Activated CD8-positive, alpha-beta memory T cell treated with anti-CD3 and anti-CD28 coated beads, Interleukin-2, amount 50 U/mL, for 48 hours (primary cell): ENCODE measurements at places on chromosomes 16 and 17.

GRCh38 chr17:71227841-71228240 is 893.0 kb upstream of the SOX9 start:
- no peak for DNase-seq

- no peak for DNase-seq
Observed at GRCh38 chr17:65833214-65833613, 271.8 kb upstream of the AXIN2 start.

DNA sequence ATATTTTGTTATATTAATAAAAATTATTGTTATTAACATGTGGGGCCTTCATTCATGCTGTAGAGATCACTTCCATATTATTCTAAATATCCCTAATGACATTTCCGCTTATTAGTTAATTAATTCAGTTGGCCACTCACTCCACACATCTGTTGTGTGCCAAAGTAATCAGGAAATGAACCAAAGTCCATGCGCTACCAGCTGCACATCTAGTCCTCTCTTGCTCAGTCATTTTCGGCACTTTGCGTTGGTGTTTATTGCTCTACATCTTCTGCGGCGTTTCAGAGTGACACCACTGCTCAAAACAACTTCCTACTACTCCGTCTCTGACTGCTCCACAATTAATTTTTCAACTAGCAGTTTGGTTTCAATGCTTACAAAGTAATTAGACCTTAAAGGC is 101.4 kb upstream of the ZFHX3 start:
- DNase-seq, result no peak

DNA sequence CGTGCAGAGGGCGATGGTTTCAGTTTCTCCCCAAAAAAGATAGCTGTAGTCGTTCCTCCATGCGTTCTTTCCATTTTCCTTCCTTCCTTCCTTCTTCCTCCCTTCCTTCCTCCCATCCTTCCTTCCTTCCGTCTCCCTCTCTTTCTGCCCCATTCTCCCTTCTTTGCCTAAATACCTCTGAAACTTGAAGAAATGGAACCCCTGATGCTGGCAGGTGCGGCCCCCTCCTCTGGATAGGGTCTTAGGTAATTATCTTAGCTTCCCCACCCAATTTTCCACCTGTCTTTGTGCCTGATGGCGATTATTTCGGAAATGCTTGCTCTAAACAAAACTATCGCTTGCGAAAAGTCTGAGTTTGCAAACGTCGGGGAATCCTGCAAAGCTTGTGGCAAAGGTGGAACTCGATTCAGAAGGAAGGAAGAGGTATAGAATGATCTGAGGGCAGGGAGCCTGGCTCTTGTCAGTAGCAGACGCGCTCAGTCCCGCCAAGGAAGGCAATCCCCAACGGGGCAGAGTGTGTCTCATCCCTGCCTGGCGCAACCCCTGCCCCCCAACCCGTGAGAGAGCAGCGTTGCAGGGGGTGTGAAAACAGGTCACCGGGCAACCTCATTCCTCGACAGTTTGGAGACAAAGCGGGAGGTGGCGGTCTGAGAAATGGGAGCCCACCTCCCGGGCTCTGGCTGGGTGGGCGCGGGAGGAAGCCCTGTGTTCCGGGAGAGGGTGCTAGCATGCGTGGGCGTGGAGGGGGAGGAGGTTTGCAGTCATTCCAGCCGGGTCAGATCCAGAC is 2.9 kb upstream of the CBX8 start:
- DNase-seq, result no peak

DNA sequence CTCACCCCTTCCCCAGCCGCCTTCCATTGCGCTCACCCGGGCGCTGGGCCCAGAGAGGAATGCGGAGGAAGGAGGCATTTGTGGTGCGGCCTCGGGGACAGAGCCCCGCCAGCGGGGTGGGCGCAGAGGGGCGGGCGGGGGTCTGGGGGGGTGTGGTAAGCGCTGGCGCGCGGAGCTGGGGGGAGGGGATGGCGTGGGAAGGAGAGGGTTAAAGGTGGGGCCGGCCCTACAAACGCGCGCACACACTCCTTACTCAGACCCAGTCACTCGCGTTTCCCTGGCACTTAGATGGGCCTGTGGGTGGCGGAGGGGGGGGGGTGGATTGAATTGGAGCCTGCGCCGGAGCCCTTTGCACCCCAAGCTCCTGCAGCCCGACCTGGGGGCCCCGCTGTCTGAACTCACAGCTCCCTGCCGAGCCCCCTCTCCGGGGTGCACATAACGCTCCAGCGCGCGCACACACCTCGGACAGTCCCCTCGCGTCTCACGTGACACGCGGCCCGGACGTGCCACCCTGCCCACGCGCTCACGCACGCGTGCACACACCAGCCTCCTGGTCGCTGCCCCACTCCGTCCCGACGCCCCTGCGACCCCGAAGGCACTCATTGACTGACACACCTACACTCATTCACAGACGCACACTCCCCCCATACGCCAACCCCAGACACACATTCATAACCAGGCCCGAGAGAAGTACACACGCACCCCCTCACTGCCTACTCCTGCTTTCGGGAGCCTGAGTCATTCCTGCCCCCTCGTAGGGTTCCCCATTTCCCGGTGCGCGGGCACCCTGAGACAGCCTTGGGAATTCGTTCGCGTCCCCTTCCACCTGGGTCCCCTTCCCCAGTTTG is 844 bp downstream of the TBKBP1 start:
- peak; percentile 83 for DNase-seq

GRCh38 chr17:20944014-20944865 is 98.6 kb downstream of the USP22 start:
- DNase-seq, result no peak

DNA sequence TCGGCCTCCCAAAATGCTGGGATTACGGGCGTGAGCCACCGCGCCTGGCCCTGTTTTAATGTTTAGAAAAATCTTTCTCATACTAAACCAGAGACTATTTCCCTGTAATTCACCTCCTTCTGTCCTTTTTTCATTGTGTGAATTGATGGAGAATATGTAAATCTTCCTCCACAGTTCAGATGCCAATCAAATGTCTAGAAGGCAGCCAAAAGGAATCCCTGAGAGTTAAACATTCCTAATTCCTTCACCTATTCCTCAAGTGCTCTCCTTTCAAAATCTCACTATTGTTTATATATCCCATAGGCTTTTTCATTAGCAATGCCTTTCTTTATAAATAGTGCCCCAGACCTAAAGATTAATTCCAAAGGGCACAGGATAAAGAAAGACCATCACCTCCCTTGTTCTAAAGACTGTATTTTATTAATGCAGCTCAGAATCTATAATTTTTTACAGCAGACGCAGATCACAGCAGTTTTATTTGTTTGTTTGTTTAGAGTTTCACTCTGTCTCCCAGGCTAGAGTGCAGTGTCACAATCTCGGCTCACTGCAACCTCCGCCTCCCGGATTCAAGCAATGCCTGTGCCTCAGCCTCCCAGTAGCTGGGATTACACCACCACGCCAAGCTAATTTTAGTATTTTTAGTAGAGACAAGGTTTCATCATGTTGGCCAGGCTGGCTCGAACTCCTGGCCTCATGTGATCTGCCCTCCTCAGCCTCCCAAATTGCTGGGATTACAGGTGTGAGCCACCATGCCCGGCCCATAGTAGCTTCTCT is 30.5 kb downstream of the COPZ2 start:
- no peak for DNase-seq

GRCh38 chr17:7561028-7561575 is 617 bp upstream of the SENP3 start:
- DNase-seq, result peak; percentile 91

DNA sequence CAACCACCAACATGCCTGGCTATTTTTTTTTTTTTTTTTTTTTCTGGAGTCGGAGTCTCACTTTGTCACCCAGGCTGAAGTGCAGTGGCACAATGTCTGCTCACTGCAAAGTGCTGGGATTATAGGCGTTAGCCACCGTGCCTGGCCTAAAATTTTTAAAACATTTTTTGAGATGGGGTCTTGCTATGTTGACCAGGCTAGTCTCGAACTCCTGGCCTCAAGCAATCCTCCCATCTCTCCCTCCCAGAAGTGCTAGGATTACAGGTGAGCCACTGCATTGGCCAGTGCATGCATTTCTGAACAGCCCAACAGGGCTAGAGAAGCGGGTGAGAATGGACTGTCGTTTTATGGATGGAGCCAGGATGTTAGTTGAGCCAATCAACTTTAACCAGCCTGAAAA is 72.4 kb downstream of the ERCC4 start:
- peak; percentile 8 for DNase-seq

DNA sequence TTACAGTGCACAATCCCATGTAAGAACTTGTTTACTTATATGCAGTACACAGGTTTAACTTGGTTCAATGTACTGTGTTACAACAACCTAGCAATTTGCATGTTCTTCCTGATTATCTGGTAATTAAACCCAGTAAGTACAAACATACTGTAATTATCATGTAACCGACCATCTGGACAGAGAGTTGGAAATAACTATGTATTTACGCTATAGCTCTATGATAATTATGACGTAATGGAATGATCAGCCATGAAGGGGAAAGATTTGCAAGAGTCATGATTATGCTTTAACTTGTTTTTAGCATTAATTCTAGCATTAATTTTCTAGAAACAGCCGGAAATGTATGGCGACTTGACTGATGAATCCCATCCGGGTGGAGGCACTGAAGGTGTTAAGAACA is 74.8 kb upstream of the SALL1 start:
- DNase-seq, result no peak

DNA sequence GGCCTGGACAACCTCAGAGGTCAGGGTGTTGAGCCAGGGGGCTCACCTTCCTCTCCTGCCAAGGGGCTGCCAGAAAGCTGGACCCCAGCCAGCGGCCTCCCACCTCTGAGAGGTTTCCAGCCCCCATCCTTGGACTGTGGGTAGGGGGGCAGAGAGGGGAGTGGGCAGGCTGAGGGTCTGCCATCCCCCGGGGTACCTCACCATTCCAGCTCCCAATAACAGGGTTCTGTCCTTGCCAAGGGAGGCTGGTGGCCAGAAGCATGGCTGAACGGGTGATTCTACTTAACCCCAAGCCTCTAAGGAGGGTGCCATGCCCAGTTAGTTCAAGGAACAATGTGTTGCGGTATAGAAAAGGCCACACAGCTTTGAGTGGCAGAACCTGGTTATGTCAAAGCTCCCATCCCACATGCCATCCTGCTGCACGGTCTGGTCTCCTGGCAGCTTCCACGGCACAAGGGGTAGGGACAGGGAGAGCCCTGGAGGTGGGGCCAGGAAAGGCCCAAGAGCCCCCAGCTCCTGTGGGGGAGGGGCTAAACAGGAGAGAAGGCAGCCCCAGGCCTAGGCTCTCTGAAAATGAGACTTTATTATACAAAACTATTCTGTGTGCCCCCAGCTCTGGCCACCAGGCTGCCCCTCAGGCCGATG is 19.8 kb downstream of the B9D1 start:
- peak; percentile 43 for DNase-seq

- no peak for DNase-seq
Observed at GRCh38 chr16:887846-888245, 82.9 kb downstream of the LMF1 start.
